ENCODE measurements at places on chromosomes 1 and 21.
A peak's percentile ranks its signal among the peaks of the same experiment; 100 is the strongest.

DNA sequence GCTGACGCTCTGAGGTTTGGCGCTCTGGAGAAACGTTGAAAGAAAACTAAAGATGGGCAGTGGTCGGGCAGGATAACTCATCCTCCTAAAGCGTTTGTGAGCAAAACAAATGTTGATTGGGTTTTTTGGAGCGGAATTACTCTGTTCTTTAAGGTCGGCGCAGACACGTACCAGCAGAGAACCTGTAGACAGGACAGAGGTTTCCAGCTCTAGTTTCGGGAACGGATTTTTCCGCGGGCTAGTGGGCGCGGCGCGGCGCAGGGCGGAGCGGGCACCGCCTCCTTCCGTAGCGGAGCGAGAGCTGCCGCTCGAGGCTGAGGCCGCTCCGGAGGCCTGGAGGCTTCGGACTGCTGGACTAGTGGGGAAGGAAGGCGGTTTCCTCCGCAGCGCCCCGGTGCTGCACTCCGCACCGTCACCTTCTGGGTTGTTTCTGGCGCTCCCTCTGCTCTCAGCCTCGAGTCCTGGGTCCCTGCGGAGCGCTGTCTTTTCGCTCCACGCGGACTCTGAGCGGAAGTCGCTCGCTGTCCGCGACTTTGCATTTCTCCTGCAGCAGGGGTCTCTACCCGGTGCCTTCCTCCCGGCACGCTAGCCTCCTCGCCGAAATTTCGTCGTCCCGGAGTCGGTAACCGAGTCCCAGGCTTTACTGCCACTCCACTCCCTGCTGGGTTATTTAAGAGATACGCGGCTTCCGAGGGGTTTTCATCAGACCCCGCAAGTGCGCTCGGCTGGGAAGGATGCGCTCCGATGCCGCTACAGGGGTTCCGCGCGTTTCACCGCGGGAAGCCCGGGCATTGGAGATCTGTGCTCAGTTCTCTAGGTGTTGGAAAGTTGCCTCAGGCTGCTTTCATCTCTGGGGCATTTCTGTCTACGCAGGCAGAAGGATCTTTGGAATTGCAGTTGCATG lies 7.0 kb downstream of the FOXD2 start:
- no peak for DNase-seq

DNA sequence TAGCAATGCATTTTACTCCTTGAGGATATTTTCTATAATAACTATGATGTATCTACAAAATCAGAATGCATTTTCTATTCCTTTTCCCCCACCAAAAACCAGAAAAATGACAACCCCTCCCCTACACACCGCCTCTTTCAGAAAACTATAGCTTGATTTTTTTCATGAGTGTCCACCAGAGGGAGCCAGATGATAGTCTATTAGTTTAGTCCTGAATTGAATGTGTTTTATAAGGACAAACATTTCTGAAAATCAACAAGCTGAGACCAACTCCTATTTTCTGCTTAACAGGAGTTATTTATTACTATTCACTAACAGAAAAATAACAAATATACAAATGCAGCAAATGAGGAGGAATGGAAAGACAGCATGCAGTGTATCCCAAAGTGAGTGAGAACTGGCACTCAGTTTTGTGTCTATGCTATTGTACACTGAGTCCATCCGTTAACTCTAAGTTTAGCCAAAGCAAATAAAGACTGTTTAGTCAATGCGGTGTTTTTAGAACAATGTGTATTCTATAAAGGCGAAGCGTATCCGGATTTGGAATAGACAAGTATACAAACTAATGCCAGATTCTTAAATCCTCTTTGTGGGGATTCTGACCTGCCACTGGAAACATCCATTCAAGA lies 182.6 kb downstream of the VAV3 start:
- DNase-seq = peak; percentile 54

DNA sequence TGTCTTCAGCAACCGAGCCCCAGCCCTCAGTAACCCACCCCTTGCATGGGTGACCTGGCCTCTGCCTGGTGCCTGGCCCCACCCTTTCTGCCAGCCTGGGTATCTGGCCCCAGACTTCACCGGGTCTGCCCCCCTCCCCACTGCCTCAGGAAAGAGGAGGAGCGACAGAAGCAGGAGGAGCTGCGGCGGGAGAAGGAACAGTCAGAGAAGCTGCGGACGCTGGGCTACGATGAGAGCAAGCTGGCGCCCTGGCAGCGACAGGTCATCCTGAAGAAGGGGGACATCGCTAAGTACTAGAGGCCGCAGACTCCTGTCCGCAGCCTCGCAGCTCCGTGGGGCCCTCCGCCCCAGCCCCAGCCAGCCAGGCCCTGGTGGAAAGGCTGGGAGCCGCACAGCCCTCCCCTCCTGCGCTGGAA lies 6.1 kb downstream of the TNFRSF25 start:
- DNase-seq = no peak

DNA sequence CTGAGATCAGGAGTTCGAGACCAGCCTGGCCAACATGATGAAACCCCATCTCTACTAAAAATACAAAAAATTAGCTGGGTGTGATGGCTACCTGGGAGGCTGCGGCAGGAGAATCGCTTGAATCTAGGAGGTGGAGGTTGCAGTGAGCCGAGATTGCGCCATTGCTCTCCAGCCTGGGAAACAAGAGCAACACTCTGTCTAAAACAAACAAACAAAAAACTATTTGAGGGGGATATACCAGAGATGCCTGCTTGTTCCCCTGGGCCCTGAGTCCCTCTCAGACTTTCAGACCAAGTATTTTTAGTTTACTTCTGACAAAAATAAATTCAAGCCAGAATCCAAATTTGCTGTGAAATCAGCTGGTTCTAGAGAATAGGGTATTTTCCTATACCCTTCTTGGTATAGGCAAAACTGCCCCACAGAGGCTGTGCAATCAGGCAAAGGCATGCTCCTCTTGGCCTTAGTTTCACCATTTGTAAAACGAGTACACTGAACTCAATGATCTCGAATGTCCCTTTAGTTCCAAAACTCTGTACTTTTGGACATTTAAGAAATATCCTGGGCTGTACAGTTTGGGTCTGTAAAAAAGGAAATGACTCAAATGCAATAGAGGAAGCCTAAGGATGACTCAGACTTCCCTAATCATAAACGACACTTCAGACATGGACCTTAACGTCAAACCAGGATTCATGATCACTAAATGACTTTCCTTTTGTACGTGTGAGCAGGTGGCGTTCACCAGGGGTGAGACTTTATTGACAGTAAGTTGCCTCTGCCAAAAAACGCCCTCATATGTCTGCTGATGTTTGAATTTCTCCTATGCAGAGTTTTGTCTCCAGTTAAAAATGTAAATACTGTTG lies 16.1 kb downstream of the ENSA start:
- no peak for DNase-seq

- no peak for DNase-seq
Measured at GRCh38 chr21:38590449-38591217, 92.4 kb upstream of the ERG start.

DNA sequence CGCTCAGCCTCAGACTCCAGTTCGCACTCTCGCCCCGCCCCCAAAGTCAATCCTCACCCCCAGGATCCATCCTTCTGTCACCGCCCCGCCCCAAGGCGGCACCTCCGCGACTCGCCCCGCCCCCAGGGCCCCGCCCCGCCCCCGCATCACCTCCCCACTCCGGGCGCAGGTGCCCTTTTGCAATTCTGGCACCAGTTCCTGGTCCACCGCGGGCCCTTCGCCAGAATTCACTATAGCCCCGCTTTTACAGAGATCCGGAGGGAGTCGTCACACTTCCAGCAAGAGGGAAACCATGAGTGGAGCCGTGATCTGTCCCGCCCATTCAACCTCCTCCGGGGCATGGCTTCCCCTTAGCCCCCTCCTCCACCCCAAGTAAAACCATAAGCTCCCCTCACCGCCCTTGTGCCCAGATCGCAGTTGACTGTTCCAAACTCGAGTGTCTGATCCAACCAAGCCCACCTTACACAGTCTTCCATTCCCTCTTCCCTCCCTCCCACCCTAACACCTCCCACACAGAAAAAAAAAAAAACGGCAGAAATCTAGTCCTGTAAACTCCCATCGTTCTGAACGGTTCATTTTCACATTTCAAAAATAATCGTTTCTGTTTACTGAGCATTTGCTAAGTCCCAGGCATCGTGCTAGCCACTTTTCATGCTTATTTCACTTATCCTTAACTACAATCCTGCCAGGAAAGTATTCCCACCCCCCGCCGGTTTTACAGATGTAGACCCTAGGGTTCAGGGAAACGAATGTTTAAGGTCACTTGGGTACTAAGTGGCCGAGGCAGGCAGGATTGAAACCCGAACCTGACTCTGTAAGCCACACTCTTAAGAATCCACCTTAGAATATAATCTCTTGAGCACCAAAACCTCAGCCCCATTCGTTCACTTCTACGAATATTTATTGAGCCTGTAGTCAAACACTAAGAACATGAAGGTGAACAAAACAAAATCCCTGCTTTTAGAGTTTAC lies 1.3 kb upstream of the DNAJC16 start:
- peak; percentile 45 for DNase-seq

DNA sequence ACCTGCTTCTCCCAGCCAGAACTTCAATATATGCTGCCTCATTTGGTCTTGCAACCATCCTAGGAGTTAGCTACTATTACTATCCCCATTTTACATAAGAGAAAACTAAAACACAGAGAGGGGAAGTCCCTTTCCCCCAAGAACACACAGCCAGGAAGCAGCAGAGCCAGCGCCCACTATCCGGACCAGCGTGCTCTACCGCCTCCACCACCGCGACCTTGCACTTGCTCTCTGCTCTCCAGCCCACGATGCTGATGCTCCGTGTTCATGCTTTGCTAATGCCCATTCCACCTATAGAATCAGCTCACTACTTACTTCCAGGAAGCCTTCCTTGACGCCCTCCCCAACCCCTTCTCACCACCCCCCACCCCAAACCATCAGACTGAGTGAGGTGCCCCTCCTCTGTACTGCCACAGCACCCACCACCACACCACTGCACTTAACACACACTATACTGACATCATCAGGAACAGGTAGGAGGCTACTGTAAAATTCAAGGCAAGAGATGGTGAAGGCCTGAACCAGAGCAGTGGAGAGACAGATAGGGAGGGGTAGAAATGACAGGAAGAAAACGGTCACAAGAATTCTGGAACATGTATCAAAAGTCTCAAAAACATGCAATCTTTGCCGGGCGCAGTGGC lies 9.4 kb downstream of the TMEM53 start:
- DNase-seq = no peak

- DNase-seq = no peak
Measured at GRCh38 chr1:43990271-43991199, 864 bp upstream of the CCDC24 start.

DNA sequence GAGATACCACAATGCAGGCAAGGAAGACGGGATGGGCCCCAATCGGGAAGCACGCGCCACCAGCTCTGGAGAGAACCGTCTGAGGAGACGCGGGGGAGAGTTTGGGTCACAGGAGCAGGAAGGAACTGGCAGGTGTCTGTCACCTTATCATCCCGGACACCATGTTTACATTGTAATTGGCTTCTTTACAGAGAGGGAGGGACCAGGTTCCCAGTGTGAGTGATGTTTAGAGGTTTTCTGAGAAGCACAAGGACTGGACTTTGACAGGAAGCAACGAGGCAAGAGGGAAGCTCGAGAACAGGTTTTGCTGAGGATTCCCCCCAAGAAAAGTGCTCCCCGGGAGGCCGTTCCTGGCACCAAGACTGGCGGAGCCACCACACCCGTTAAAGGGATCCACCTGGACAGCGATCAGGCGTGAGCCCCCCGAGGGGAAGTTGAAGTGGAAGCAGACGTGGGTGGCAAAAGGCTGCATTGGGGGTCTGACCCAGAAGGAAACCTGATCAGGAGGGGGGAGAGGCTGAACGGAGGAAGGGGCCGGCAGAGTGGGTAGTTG lies 957 bp downstream of the EPS15 start:
- DNase-seq = peak; percentile 48

GRCh38 chr1:178030467-178030866 lies 60.6 kb upstream of the SEC16B start:
- no peak for DNase-seq

GRCh38 chr1:163747261-163747660 lies 425.5 kb downstream of the NUF2 start:
- no peak for DNase-seq

All from putamen (tissue), 1 donor.